Foreskin fibroblast (primary cell): ENCODE measurements at places on chromosomes 12 and 14.

GRCh38 chr12:68089101-68089500 lies 70.4 kb downstream of the IFNG start:
- no peak for DNase-seq

GRCh38 chr12:65106948-65107347 lies 14.2 kb downstream of the WIF1 start:
- DNase-seq = peak; percentile 5

GRCh38 chr12:110689281-110690126 lies 589 bp upstream of the HVCN1 start:
- peak; percentile 10 for DNase-seq

GRCh38 chr12:23640754-23641153 lies 308.7 kb downstream of the SOX5 start:
- no peak for DNase-seq

DNA sequence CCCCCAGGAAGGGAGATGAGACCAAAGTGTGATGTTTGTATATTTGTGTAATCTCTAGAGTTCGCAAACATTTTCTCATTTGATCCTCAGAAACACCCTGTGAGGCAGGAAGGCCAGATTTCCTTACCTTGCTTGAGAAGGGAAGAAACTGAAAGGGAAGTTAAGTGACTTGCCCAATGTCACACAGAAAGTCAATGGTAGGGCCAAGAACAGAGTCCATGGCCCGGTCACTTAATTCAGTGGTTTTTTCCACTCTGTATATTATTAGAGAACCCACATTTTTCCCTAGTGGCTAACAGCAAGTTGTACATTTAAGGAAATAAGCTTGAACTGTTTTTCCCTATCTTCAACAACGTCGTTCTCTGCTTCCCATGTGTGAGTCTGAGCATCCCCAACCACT lies 25.6 kb upstream of the CHPT1 start:
- DNase-seq = no peak

GRCh38 chr12:101792046-101792931 lies 38.5 kb downstream of the GNPTAB start:
- no peak for DNase-seq
